A549 treated with GW870086 at 1 μM for 4 hours (cell line): ENCODE measurements at places on chromosomes 4 and X. TPM values are rescaled to one million over a fixed set of nuclear protein-coding genes. Genes with fewer than 3 reads are reported as not detected.

POU4F2 gene
- not detected in 5 replicates for total RNA-seq

ARMCX1 gene
- 0.21 to 0.46 TPM (median 0.35 TPM) in 5 replicates for total RNA-seq

HADH gene
- total RNA-seq = 20.2 to 24.6 TPM (median 23.0 TPM) in 5 replicates

ERVMER34-1 gene
- 0.27 to 0.56 TPM (median 0.37 TPM) in 5 replicates for total RNA-seq

CCSER1 gene
- not detected in 5 replicates for total RNA-seq

TCEANC gene
- 0.51 to 0.91 TPM (median 0.64 TPM) in 5 replicates for total RNA-seq

PPEF2 gene
- total RNA-seq = not detected in 5 replicates

MRFAP1L1 gene
- total RNA-seq = 31.6 to 36.0 TPM (median 34.7 TPM) in 5 replicates

RNF175 gene
- not detected in 5 replicates for total RNA-seq

CD38 gene
- 10.7 to 16.7 TPM (median 13.9 TPM) in 5 replicates for total RNA-seq

ADD1 gene
- total RNA-seq = 74.5 to 94.4 TPM (median 88.9 TPM) in 5 replicates

NCAPG gene
- 22.6 to 30.3 TPM (median 25.7 TPM) in 5 replicates for total RNA-seq

POU3F4 gene
- total RNA-seq = not detected in 5 replicates

APEX2 gene
- 24.9 to 32.3 TPM (median 30.8 TPM) in 5 replicates for total RNA-seq

DOCK11 gene
- 5.3 to 8.6 TPM (median 7.2 TPM) in 5 replicates for total RNA-seq

PNMA5 gene
- not detected in 5 replicates for total RNA-seq

GPR119 gene
- total RNA-seq = not detected in 5 replicates

ELMOD2 gene
- total RNA-seq = 7.3 to 12.9 TPM (median 9.3 TPM) in 5 replicates

POF1B gene
- total RNA-seq = 2.3 to 2.8 TPM (median 2.5 TPM) in 5 replicates

ASB12 gene
- total RNA-seq = not detected in 5 replicates

FAM9A gene
- not detected in 5 replicates for total RNA-seq

DAPP1 gene
- not detected in 5 replicates for total RNA-seq

KLHL8 gene
- total RNA-seq = 2.7 to 5.8 TPM (median 5.0 TPM) in 5 replicates

HSFX2 gene
- 0.17 to 0.29 TPM (median 0.22 TPM) in 3 of 5 replicates, not detected in the others for total RNA-seq
